ENCODE measurements at places on chromosomes 7 and 10.

DNA sequence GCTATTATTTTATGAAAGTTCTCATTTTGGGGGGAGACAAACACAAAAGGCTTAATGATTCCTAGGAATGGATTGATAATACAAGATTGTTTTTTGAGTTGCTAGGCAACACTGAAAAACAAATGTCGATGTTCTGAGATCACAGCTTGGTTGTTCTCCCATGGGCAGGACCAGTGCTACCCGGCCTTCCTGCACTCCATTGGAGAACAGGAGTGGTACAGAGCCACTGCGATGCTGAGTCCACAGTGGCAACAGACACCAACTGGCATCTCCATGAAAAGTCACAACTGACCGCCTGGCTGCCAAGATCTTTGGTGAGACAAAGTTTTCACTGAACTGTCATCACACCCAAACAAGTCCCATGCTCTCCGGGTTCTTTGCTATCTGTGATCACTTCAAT is 68.9 kb upstream of the NMT2 start:
- no peak for DNase-seq

- DNase-seq, result no peak
Measured at GRCh38 chr10:67696029-67696428, at the start of gene CTNNA3. CTNNA3 (minus strand) TSS chr10:67696195.

DNA sequence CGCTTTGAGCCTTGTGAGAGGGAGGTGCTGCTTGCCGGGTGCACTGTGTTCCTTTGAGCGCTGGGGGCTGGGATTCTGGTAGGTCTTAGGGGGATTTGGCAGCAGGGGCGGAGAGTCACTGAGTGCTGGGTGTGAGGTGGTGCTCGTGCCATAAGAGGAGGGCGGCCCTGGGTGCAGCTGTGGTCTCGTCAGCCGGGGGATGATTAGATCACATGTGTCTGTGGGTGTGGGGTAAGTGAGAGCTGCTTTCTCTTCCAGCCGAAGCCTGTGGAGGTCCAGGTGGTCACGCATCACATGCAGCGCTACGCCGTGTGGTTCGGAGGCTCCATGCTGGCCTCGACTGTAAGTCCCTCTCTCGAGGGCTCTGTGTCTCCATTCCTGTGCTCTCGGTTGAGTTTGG is 93.7 kb downstream of the ACTR3B start:
- DNase-seq, result no peak

DNA sequence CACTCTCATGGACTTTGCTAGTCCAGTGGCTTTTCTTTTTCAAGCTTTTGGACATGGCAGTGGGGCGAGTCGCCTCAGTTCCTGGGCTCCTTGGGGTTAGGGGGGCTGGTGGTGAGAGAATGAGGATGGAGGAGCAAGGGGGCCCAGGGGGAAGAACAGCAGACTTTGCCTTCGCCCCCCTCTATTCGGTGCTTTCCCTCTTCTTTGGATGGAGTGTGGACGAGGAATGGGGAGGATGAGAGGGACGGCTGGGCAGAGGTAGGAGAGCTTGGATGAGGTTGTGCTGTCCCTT is 255 bp downstream of the MAGI2 start:
- no peak for DNase-seq

- no peak for DNase-seq
Measured at GRCh38 chr7:86947929-86948328, 111.5 kb downstream of the ELAPOR2 start.

DNA sequence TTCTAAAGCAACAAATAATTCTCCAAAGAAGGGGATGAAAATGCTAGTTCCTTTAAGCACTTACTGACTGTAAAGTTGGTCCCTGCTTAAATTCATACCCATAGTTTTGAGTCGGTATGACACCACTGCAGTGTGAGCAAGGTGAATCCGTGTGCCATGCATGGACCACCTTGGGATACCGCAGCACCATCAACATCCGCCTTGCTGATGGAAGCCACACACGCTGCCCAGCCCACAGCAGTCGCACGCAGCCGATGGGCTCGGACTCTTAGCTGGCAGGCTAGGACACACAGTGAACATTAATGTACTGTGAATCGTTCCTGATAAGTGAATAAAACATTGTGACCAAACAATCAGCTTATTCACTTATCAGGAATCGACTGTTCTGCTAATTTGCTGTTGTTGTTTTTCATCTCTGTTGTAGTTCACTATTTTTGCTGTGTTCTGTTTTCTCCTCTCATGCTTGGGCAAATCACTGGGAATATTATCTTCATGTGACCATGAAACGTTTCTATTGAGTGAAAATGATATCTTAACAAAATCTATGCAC is 275.5 kb downstream of the USP6NL start:
- no peak for DNase-seq

- no peak for DNase-seq
Measured at GRCh38 chr10:91381257-91381891, 28.8 kb upstream of the HECTD2 start.

DNA sequence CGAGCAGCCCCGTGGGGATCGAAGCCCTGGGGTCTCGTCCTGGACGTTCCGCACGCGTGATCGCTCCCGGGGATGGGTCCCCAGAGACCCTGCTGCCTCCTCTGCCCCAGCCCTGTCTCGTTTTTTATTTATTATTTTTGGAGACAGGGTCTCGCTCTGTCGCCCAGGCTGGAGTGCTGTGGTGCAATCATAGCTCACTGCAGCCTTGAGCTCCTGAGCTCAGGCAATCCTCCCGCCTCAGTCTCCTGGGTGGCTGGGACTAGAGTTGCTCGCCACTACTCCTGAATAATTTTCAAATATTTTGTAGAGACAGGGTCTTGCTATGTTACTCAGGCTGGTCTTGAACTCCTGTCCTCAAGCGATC is 319 bp upstream of the STX1A start:
- DNase-seq, result no peak

- DNase-seq, result no peak
Measured at GRCh38 chr10:1141701-1142100, 85.5 kb downstream of the WDR37 start.

DNA sequence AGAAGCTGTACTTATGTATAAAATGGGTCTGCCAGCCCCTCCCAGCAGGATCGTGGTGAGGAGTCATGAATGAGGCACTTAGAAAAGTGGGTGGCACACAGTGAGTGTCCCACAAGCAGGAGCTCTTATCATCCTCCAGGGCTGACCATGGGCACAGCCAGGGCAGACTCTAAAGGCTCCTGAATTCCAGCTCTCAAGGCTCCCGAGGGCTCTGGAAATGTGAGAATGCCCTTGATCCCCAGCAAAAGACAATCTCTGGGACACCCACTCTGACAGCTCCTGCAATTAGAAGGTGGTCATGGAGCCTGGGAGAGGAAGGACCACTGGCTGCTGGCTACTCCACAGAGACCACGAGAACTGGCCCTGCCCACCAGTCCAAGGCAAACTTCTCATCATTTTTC is 1.6 kb downstream of the VSTM4 start:
- DNase-seq, result no peak

DNA sequence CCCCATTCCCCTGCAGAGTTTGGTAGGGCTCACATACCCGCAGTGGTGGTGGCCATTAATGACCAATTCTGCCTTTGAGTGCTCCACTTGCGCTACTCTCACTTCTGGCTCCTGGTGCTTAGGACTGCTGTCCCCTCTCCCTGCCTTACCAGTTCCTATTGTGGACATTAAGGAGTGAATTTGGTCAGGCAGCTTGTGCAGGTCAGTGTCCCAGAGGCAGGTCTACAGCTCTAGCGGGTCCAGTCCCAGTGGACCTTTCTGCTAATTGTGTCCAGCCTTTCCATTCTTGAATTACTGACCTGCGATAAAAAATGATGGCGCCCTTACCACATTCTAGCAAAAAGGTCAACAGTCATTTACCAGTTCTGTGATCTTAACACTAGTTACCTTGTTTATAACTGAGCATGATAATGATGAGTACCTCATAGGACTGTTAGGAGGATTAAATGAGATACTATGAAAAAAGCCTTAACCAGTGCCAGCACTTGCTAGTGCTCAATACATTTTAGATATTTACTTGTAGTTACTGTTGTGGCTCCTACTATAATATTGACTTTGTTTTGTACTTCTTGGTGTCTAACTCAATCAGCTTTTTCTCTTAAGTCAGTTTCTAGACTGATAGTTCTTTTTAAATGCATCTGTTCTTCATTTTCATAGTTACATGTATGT is 14.1 kb downstream of the ST7 start:
- no peak for DNase-seq

GRCh38 chr10:25522946-25523608 is 348.3 kb downstream of the GPR158 start:
- DNase-seq, result no peak

- no peak for DNase-seq
Measured at GRCh38 chr7:128263420-128263819, 22.3 kb downstream of the LEP start.

- no peak for DNase-seq
Measured at GRCh38 chr7:2523941-2524807, 4.6 kb downstream of the LFNG start.

DNA sequence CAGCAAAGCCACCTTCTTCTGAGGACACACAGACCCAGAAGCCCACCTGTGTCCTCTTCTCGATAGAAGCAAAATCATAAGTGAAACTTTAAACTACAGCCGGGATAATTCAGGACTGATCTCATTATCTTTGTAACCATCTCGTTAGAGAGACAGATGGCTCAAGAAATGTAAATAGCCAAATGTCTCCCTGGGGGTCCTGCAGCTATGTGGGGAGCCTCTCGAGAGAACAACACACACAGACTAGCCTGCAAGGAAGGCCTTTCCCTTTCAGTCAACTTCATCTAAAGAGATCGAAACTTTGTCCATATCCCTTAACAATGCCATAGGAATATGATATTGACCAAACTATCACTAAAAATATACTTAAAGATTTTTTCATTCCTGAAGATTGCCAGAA is 93.5 kb downstream of the VWC2 start:
- no peak for DNase-seq

DNA sequence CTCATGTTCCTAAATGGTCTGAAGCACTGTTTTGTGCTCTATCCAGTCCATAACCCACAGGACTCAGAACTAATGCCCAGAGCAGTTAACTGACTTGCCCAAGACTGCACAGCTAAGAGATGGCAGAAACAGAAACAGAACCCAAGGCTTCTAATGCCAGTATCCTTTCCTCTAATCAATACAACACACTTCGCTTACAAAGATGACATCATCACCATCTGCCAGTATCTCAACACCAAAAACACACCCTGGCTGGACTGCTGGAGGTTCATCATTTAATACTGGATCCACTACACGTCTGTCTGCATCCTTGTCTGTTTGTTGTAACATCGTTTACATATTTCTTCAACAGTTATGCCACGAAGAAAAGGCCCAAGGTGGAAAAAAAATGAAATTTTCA is 165.3 kb downstream of the SFMBT2 start:
- DNase-seq, result no peak

DNA sequence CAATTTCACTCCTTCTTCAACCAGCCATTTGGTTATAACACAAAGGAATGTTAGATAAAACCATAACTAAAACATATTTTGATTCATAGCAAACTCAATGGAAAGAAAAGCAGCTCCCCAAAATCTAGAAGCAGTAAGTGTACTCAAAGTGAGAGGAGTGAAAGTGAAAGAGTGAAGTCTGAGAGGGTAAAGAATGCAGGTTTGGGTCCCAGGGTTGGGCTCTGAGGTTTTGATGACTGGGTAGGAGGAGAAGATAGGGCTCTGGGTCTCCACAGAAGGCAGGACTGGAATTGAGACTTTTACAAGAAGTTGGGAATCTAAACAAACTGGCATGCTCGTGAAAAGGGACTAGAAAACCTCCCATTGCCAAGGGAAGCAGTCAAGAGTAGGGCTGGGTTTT is 85.4 kb upstream of the RSU1 start:
- no peak for DNase-seq

- DNase-seq, result no peak
Measured at GRCh38 chr10:11521860-11522259, 89.6 kb downstream of the USP6NL start.

DNA sequence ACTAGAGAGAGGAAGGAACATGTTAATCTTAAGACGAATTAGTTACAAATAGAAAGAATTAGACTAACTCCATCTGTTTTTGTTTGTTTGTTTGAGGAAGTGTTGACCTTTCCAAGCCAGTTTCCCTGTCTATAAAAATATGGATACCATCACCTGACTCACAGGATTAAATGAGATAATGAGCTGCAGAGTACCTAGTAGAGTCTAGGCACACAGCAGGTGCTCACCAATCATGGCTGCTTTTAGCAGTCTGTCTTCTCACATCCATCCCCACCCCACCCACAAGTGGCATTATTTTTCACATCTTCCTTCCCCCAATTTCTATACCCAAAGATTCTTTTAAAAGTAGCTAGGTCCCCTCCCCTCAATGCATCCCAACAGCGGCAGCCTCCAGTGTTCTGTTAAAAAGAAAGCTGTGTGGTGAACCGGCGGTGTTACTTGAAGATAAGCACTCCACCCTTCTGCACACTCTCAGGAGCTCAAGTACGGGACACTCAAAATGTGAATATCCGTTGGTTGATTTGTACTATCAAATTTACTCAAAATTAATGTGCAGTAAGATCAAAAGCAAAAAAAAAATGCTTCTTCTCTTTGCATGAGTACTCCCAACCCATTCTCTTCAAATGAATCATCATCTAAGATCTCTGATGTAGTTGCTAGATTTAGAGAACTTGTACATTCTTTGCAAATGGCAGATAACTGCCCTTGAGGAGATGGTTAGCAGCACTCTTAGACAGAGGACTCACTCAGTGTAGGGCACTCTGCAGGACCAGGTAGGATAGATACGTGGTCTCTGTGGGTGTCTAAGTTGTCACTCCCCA is 145.4 kb upstream of the ASAH2 start:
- no peak for DNase-seq

GRCh38 chr10:45379891-45380540 is 6.0 kb downstream of the ALOX5 start:
- no peak for DNase-seq

DNA sequence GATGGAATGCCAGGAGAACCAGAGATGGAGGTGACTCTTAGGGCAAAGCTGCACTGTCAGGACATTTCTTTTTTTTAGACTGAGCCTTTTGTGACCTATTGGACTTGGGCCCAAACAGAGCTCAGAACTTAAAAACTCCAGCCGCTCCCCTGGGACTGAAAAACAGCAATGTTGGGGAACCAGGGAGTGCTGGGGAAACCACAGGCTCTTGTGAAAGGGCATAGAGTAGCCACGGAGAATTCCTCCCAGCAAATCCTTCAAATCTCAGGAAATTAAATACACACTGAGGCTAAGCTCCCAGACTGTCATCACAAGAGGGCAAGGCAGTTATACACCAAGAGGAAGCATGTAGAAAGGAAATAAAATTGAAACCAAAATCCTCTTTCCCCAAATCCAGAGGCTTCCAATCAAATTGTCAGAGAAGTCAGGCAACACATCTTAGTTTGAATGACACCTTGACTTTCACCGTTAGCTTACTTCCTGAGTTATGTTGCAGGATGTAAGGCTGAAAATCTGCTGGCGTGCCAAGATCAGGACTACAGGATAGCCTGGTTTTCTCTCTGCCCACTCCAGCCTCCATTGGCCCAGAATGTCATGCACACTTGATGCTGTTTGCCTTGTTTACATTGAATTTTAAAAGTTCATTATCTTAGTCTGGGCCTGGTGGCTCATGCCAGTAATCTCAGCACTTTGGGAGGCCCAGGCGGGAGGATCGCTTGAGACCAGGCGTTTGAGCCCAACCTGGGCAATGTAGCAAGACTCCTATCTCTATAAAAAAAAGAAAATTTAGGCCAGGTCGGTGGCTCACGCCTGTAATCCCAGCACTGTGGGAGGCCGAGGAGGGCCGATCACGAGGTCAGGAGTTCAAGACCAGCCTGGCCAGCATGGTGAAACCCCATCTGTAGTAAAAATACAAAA is 2.6 kb upstream of the RFC2 start:
- no peak for DNase-seq
